ENCODE measurements at places on chromosomes 6 and 20.

DNA sequence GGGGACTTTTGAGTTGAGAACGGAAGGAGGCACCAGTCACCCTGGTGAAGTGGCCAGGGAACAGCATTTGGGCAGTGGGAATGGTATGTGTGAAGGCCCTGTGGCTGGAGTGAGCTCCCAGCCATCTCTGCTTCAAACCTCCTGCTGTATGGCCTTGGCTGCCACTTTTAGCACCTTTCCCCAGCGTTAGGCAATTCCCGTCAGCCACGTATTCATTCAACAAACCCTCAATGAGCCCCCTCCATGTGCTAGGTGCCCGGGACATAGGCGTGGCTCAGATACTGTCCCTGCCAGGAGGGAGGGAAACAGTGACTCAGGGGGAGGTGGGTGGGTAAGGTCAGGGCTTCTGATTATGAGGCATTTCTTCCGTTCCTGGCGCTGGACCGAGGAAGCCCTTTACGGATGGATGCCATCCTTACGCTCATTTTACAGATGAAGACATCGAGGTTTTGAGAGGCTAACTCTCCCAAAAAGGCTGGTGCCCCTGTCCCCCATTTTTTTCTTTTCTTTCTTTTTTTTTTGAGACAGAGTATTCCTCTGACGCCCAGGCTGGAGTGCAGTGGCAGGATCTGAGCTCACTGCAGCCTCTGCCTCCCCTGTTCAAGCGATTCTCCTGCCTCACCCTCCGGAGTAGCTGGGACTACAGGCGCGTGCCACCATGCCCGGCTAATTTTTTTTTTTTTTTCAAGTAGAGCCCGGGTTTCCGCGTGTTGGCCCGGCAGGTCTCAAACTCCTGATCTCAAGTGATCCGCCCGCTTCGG is 37.5 kb downstream of the SRC start:
- DNase-seq, result no peak

DNA sequence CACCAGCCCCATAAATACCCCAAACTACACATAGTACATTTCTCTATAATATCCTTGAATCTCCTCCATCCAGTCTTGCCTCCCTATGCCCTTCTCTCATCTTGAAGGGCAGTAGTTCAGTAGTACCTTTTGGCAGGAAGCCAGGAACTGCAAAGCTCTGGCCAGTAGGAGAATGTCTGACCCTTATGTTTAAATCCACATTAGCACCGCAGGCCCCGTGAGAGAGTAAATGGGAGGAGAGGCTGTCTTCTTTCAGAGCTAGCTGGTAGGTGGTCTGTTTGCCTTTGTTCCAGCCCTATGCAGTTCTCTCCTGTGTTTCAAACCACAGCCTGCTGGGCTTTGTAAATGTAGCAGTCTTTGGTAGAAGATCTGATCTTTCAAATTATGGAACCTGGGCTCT is 690.7 kb downstream of the DOK5 start:
- no peak for DNase-seq

- no peak for DNase-seq
These were observed 107.3 kb downstream of the TFAP2B start for GRCh38 chr6:50925981-50926380.

- no peak for DNase-seq
These were observed 129.3 kb downstream of the PFDN4 start for GRCh38 chr20:54337144-54337543.

- no peak for DNase-seq
These were observed 27.1 kb downstream of the C20orf173 start for GRCh38 chr20:35502352-35502751.

DNA sequence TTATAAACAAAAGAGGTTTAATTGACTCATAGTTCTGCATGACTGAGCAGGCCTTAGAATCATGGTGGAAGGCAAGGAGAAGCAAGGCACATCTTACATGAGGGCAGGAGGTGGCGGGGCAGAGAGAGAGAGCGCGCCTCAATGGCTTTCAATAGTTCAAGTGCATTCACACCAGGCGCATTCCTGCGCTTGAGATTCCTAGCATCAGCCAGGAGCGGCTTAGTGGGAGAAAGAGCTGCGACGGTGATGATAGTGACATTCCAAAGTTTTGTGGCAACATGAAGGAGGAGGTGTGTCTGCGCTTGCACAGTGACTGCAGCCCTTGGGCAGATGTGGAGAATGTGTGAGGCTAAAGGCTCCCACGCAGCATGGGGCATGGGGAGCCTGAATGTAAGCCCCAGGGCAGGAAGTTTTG is 25.0 kb upstream of the EMILIN3 start:
- no peak for DNase-seq

DNA sequence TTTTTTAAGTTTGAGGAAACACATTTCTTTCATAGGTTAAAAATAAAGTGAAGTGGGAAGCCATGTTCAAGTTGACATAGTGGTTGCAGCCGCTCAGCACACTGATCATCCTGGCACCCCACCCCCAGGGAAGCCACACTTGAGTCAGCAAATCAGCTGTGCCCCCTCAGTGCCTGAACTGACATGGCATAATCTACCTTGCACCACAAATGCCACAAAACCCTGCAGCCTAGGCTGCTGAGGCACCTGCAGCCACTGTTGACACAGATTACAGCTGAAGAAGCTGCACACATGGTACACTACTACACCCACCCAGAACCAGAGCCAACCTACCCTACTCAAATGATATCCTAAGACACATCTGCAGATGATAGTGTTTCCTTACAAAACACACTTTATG is 77.5 kb upstream of the RIMS1 start:
- no peak for DNase-seq

All from NCI-H526 treated with DMSO at 0.1 percent for 48 hours (cell line).